C1 segment of cervical spinal cord (tissue), 14 donors: ENCODE measurements at places on chromosomes 3 and 15.

- no peak for DNase-seq
Observed at GRCh38 chr3:8416965-8417364, 84.7 kb upstream of the LMCD1 start.

- DNase-seq, result no peak
Observed at GRCh38 chr3:196726788-196727675, 12.6 kb upstream of the PAK2 start.

DNA sequence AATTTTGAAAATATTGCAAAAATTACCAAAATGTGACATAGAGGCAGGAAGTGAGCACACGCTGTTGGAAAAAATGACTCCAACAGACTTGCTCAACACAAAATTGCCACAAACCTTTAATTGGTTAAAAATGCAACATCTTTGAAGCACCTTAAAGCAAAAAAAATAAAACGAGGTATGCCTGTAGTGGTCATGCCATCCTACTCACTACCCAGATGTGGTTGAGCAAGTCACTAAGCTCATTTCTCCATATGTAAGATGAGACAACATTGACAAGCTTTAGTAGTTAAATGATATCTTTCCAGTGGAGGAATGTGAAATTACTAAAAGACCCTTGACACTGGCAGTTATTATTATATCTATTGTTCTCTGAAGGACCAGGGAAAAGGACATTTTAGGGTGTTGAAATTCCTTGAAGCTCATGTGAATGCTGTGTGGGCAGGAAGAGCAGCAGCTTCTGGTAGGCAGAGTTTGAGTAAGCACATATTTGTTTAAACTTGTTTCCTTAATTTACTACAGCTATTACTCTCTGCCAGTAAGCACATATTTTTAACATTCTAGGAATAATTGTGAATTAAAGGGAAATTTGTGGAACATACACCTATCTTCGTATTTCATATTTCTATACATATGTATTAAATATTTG lies 131.6 kb upstream of the P2RY1 start:
- DNase-seq, result no peak

DNA sequence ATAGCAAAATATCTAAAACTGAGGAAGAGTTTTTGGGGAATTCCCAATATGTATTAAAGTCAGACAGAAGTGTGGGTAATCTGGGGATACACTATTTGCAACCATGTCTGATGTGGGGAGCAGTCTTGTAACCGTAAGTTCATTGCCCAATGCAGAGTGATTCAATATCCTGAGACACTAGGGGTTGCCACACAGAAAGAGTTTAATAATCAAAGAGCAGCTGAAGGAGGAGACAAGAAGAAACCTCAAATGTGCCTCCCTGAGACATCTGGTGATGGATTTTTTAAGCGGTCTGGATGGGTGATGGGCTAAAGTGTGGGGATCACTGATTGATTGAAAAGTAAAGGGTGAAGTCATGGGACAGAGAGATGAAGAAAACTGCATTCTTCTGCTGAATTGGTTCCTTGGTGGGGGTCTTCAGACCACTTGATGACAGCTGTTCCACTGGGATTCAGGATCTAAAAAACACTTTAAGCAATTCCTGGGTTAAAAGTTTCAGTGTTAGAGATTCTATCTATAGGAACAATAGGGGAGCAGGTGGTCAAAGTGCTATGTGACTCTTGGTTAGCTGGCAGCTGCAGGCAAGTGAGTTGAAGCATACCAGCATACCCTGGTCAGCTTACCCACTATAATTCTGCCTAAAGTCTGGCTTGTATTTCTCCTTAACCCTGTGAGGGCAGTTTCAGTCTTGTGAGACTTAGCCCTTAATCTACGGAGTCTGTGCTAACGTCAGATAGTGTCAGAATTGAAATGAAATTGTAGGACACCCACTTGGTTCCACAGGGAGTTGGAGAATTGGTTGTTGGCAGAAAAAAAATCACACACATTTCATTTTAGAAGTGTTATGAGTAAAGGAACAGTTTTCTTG lies 425.9 kb upstream of the TGFBR2 start:
- DNase-seq, result no peak

DNA sequence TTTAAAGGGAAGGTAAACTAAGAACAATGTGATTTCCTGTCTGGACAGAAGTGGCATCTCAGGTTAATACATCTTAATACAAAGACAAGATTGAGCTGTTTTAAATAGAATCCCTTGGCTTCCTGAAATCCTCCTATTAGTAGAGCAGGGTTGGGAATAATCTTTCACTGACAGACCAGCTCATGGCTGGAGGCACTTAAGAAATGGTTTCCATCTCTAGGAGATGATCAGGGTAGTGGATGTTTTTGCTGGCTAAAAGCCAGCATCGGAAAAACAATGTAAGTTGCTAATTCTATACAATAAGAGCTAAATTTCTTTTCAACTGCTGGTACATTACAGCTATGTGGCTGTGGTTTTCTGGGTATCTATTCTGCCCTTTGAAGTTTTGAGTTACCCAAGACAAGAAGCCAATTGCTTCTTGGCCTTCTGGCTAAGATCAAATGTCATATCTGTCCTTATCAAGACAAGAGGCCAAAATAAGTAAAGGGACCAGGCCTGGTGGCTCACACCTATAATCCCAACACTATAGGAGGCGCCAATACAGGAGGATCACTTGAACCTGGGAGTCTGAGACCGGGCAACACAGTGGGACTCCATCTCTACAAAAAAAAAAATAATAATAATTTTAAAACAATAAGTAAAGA lies 49.6 kb downstream of the SHQ1 start:
- no peak for DNase-seq

DNA sequence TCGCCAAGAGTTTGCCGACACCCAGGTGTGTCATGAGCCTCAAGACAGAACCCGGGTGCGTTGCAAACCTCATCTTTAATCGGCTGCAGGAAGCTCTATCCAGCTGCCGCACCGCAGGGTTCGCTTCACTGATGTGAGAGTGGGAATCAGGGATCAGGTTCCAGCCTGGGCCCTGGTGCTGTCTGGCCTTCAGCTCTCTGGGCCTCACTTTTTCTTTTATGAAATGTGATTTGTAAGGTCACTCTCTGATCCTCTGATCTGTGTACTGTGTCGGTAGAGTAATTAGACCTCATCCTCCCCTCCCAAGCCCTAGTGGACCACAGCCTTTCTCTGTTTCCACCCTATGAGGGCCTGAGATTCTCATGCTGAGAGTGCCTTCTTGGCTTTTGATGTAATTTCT lies 202.8 kb upstream of the UBE2E1 start:
- DNase-seq, result no peak
